Testis (tissue), 5 donors: ENCODE measurements at places on chromosomes 3 and 15. TPM values are rescaled to one million over a fixed set of nuclear protein-coding genes. Genes with fewer than 3 reads are reported as not detected.

GRCh38 chr15:95016511-95017229 is 785.3 kb downstream of the MCTP2 start:
- DNase-seq = no peak

- DNase-seq = no peak
These were observed 38.4 kb upstream of the TIPARP start for GRCh38 chr3:156635973-156636372.

GRCh38 chr3:27312044-27312668 is 57.0 kb downstream of the NEK10 start:
- no peak for DNase-seq

- DNase-seq = no peak
These were observed 26.3 kb upstream of the GMPPB start for GRCh38 chr3:49750056-49750455.

- peak; percentile 63 for DNase-seq
These were observed 17.5 kb downstream of the GASK1A start for GRCh38 chr3:42996633-42997075.

DNA sequence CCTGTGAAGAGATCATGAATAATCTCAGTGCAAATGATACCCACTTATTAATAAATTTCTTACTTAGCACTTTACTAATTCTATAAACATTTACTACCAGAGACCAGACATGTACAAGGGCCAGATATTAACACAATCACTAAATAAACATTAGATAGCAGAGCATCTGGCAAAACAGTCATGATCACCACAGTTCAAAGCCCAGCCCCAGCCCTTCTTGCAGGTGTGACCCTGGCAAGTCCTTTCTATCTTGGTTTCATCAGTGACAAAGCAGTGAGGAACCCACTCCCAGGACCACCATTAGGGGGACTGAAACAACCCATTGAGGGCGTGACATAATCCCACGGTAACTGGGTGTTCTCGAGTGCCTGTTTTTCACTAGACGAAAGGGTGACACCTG is 11.6 kb downstream of the ZXDC start:
- DNase-seq = no peak

DNA sequence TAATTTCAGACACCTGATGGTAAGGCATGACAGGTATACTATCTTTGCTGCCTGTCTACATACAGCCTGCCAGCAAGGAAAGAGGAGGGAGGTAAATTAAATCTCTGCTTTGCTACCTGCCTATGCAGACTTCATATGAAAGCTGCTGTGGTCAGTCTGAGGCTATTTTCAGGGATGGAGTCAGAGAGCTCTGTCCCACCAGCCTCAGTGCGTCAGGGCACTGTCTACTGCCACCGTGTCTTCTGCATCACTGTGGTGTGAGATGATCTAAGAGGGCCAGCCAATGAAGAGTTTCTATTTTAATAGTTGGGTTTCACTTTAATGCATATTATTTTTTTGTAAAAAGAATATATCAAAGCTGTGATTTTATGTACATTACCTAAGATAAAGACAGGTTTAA is 125.6 kb downstream of the CADPS start:
- no peak for DNase-seq

- no peak for DNase-seq
These were observed 89.5 kb upstream of the UBE2E2 start for GRCh38 chr3:23113455-23114171.

GRCh38 chr3:45497963-45498362 is 96.6 kb upstream of the LIMD1 start:
- no peak for DNase-seq

DNA sequence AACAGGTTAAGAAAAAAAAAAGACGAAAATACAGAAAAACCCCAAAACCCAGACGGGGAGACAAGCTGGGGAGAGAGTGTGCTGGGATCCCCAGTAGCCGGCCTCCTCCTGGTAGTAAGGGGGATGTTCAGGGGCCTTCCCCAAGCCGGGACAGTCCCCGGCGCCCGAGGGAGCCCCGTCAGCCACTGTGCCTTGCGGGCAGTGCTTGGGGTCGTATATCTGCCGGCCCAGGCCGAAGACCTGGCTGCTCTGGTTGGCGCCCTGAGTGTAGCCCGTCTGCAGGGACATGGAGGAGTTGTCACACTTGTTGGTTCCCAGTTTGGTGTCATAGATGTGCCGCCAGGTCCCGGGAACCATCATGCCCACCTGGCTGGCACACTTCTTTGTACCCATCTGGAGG is 287.2 kb upstream of the GADL1 start:
- no peak for DNase-seq

GRCh38 chr15:70160803-70161565 is 63.3 kb upstream of the TLE3 start:
- DNase-seq = no peak

GRCh38 chr15:43184407-43185124 is 637 bp upstream of the CCNDBP1 start:
- no peak for DNase-seq

GRCh38 chr3:153614140-153614539 is 452.1 kb downstream of the RAP2B start:
- no peak for DNase-seq

DNA sequence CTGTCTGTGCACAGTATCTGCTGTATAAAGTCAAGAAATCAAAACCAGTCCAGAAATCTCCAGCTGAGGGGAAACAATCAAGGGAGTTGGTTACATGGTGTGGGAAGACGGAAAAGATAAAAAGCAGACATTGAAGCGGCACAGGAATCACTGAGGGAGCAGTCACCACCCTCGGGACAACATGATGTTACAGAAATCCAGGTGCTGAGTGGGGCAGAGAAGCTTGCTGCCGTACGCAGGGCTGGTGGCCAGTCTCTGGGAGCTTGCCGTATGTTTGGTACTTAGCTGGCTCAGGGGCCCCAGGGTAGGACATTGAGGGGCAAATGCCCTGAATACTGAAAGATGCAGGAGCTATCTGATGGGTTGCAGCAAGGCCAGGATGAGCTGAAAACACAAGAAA is 237.9 kb downstream of the EDEM1 start:
- DNase-seq = no peak

- DNase-seq = peak; percentile 74
These were observed 471.9 kb upstream of the FRG2C start for GRCh38 chr3:75192146-75192616.

GRCh38 chr3:43256714-43257461 is 29.5 kb upstream of the SNRK start:
- DNase-seq = no peak

DNA sequence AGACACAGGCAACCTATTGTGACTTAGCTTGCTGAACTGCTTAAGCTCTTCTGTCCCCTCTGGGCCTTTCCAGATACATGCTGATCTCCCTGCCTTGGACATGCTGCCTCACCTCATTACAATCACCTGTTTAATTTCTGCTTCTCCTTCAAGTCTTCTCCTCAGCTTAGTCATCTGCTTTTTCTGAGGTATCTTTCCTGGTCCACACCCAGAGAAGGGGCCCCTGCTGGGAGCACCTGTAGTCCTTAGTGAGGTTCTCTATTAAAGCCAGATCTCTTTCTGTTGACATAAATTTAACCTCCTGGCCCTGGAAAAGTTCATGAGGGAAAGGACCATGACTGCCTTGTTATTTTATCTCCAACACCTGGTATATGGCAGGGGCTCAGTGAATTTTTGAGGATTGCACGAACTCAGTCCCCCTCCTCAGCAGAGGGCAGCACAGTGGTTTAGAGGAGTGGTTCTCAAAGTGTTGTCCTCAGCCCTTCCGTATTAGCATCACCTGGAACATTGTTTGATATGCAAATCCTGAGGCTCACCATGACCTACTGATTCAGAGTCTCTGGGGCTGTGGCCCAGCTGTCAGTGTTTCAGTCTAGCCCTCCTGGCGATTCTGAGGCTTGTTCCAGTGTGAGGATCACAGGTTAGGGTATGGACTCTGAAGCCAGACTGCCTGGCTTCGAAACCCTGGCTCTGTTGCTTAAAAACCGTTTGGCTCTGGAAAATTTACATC is 12.7 kb downstream of the COL6A6 start:
- no peak for DNase-seq

GRCh38 chr15:62454567-62455172 is 289.6 kb upstream of the C2CD4B start:
- no peak for DNase-seq

GRCh38 chr15:48759921-48760320 is 50.9 kb downstream of the CEP152 start:
- DNase-seq = no peak

DNA sequence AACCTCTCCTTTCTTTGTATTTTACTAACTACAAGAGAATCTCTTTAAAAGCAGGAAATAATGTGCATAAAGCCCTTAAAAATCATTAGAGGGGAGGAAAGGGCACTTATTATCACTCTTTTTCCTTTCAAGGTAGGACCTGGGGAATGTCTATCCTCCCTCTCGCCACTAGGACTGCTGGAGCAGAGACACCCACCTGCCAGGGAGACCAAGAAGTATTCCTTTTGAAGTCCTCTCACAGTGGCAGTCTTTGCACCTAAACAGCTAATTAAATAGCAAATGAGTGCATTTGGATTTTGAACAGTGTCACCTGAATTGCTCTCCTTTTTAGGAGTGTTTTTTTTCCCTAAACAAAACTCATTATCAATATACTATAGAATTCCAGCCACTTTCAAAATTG is 874.1 kb downstream of the ZPLD1 start:
- no peak for DNase-seq

The PLCL2 gene
- polyA plus RNA-seq = 10.7 TPM

The SLC9A9 gene
- polyA plus RNA-seq = 4.3 TPM

The CKMT1B gene
- 0.57 TPM for polyA plus RNA-seq

The NTRK3 gene
- 40.6 TPM for polyA plus RNA-seq

The C15orf62 gene
- not detected for polyA plus RNA-seq

The C2CD4A gene
- polyA plus RNA-seq = 0.08 TPM

The ZDHHC3 gene
- 248 TPM for polyA plus RNA-seq

The TNFSF10 gene
- polyA plus RNA-seq = 10.0 TPM
